Right lobe of liver (tissue), 6 donors: ENCODE measurements at places on chromosomes 1 and 21.
A peak's percentile ranks its signal among the peaks of the same experiment; 100 is the strongest.

GRCh38 chr1:151923422-151923821 lies 14.1 kb upstream of the THEM4 start:
- no peak for DNase-seq

- peak; percentile 61 for DNase-seq
Measured at GRCh38 chr1:201792534-201793305, 36.2 kb upstream of the IPO9 start.

GRCh38 chr1:24323281-24323680 lies 4.1 kb downstream of the GRHL3 start:
- DNase-seq: no peak

DNA sequence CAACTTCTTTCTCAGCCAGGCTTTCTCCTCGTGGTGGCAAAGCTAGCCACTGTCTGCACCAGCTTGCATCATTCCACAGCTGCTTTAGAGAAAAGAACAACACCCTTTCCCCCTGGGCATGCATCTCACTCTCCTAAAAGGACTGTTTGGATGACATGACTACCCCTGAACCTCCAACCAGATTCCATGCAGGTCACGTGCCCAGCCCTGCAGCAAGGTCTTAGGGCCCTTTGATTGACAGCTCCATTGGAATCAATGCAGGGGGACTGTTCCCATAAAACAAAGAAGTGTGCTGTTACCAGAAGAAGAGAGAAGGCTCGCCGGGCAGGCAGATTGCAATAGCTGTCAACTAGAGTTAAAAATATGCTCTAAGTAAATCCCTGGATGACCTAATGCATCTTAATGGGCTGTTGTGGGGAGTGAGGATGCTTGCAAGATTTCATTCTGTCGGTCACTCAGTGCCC lies 24.4 kb downstream of the KCNA2 start:
- no peak for DNase-seq

DNA sequence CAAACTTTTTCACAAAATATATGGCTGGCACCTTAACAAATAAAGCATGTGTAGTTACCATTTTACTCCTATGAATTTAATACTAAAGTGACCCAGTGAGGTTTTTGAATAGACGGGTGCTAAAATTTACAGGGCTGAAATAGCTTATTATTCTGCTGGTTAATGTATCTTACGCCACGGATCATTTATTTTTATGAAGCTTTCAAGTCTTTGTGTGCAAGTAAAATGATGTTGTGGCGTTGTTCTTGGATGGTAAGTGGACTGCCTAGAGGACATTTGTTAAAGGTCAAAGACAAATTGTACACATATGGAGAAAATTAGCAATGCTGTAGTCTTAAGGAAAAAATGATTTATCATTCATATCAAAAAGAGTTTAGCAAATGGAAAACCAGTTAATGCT lies 22.8 kb downstream of the INSL5 start:
- no peak for DNase-seq

GRCh38 chr1:231374394-231374793 lies 36.3 kb downstream of the SPRTN start:
- no peak for DNase-seq

DNA sequence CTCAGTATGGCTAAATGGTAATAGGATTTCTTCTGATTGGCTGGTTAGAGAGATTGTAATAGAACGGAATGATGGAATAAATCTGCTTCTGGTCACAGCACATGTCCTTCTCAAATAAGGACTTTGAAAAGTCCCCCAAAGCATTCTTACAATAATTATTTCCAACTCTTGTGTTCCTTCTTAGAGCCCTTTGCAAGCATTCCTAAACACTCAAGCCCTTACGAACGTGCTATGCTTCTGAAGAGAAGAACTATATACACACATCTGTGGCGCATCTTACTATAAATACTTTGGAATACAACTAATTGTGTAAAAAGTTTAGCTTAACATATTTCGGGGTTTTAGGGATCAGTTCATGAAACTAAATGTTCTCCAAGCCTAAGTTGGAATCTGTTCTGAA lies 25.6 kb downstream of the CLIC4 start:
- no peak for DNase-seq

DNA sequence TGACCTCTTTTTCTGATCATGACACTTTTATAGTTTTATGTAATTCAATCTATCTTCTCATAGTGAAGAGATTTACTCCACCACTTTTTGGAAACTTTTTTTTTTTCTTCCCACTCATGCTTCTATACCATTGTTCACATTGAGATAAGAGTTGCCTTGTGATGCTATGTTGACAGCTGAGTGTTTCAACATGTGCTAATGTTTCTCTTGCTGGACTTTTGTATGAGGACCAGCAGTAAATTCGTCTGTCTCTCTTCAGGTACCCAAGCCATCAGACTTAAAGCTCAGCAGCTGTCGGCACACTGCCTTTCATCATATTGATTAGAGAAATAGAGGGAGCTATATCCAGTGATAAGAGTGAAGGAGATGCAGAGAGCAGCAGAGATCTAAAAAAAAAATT lies 227.0 kb downstream of the GRIK1 start:
- no peak for DNase-seq

DNA sequence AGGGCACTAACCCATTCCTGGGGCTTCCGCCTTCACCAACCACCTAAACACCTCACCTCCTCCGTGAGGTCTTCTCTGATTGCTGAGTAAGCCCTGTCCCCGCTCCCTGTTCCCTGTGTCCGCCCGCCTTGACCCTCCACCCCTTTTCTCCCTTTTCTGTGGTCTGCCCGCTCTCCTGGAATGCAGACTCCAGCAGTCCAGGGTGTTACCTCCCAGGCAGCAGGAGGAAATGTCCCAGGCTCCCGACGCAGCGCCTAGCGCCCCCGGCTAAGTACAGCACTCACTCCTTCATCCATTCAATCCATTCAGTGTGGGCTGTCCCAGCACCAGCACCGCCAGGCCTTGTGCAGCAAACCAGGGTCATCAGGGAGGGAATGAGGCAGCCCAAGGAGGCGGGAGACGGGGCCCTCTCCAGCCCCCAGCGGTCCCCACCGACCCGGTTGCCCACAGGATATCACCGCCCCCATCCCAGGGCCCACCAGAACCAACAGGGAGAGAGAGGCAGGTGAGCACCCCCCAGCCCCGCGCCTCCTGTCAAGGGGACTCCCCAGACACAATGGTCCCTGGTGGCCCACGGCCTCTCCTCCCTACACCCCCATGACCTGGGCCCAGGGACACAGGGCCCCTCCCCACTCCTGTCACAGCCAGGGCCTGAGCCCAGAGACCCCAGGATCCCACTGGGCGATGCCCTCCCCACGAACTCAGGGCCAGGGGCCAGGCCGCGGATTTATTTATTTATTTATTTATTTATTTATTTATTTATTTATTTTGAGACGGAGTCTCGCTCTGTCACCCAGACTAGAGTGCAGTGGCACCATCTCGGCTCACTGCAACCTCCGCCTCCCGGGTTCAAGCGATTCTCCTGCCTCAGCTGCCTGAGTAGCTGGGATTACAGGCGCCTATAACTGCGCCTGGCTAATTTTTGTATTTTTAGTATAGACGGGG lies 10.2 kb downstream of the TNFRSF14 start:
- no peak for DNase-seq

DNA sequence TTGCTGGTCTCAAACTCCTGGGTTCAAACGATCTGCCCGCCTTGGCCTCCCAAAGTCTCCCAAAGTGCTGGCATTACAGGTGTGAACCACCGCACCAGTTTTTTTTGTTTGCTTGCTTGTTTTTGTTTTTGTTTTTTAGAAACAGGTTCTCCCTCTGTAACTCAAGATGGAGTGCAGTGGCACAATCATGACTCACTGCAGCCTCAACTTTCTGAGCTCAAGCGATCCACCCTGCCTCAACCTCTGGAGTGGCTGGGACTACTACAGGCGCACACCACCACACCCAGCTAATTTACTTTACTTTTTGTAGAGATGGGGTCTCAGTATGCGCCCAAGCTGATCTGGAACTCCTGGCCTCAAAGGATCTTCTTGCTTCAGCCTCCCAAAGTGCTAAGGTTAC lies 47.3 kb upstream of the USP1 start:
- no peak for DNase-seq

DNA sequence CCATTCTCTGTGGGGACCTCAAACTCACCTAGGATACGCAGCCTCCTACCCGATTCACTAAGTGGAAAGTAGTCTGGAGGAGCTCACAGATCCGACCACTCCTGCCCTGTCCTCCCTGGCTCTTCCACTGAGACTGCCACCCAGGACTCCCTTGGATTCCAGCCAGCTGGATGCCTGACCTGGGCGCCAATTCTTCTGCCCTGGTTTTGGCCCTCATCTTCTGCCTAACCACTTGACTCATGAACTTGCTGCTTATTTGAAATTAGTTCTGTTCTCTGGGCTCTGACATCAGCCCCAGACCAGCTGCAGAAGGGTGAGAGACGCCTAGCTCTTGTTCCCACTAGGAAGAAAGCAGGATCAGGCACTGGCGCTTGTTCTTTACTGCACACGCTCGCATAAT lies 48.9 kb downstream of the SLC35D1 start:
- peak; percentile 56 for DNase-seq

GRCh38 chr1:235640580-235640979 lies 9.0 kb downstream of the GNG4 start:
- no peak for DNase-seq

- no peak for DNase-seq
Measured at GRCh38 chr21:35170244-35170643, 121.1 kb upstream of the RUNX1 start.

DNA sequence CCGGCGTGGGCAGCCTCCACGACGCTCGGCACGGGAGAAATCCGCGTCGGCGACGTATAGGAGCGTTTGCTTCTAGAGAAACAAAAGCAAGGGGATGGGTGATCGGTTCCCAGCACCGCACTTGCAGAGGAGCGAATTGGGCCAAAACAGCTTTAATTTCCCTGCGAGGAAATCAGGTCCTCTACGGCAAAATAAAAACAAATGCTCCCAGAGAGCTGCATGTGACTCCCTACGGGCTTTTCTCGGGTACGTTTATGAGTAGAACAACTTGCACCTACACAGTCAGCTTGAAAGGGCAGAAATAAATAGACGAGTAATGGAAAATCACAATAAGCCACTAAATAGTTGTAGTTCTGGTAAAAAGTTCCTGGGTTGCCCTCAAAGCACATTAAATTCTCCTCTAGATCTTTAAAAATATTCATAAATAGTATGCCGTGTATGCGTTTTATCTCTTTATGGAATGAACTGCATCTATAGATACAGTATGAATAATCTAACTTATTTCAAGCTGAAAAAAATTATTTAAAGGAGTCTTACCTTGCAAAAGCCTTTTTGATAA lies 1.2 kb downstream of the NHLH2 start:
- DNase-seq: no peak
